ENCODE measurements at places on chromosomes 7 and 10.

- peak; percentile 18 for DNase-seq
These were observed 6.0 kb upstream of the PON1 start for GRCh38 chr7:95330204-95330960.

DNA sequence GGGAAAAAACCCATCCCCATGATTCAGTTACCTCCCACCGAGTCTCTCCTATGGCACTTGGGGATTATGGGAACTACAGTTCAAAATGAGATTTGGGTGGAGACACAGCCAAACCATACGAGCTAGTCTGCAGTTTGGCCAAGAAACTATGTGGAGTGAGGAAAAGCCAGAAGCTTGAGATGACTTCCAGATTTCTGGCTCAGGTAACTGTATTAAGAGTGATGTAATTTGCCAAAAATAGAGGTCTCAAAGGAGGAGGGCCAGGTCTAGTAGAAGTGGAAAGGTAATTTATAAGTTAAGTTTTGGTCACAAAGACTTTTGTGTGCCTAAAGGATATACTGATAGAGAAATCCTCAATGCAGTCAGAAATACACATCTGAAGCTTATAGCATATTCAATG, 279.7 kb upstream of the MGMT start:
- DNase-seq = no peak

- DNase-seq = no peak
These were observed 372.4 kb downstream of the SUGCT start for GRCh38 chr7:40507166-40507565.

DNA sequence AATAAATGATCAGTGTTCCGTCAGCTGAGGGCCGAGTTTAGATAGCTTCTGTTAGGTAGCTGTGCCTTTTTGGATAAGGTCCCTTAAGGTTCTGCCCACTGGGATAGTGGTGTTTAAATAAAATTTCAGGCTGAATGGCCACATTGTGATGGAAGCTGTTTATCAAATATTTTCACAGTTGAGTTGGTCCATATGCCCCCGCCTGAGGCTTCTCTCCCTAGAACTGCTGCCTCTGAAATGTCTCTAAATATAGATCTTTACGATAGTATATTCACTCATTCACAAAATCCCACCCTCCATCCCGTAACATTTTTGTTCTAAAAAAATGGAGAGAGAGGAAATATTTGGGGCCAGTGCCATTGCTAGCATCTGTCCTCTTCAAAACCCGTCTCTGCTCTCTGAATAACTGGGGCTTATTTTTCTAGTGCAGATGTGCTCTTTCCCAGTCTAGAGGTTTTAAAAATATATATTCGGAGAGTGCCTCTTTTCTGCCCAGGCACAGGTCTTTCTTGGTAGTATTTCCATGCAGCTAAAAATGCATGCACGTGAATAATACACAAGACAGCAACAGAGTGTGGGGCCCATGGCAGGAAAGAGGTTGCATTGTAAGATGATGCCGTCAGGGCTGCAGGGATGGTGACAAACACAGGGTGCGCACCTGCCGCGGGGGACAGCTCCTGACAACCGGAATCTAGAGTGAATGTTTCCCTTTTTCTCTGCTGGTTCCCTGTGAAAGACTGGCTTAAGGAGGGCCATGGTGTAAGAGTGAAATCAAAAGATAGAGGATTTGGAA, 105.4 kb upstream of the BTBD16 start:
- no peak for DNase-seq

- no peak for DNase-seq
These were observed 17.1 kb downstream of the SLIT1 start for GRCh38 chr10:97168645-97169044.

- peak; percentile 85 for DNase-seq
These were observed 70.5 kb downstream of the ADCYAP1R1 start for GRCh38 chr7:31122649-31123058.

- no peak for DNase-seq
These were observed 827 bp downstream of the CSTF2T start for GRCh38 chr10:51698473-51699063.

GRCh38 chr7:65342723-65343629, 30.7 kb upstream of the ZNF92 start:
- no peak for DNase-seq

- DNase-seq = no peak
These were observed 52.5 kb downstream of the DGKB start for GRCh38 chr7:14850039-14850438.

DNA sequence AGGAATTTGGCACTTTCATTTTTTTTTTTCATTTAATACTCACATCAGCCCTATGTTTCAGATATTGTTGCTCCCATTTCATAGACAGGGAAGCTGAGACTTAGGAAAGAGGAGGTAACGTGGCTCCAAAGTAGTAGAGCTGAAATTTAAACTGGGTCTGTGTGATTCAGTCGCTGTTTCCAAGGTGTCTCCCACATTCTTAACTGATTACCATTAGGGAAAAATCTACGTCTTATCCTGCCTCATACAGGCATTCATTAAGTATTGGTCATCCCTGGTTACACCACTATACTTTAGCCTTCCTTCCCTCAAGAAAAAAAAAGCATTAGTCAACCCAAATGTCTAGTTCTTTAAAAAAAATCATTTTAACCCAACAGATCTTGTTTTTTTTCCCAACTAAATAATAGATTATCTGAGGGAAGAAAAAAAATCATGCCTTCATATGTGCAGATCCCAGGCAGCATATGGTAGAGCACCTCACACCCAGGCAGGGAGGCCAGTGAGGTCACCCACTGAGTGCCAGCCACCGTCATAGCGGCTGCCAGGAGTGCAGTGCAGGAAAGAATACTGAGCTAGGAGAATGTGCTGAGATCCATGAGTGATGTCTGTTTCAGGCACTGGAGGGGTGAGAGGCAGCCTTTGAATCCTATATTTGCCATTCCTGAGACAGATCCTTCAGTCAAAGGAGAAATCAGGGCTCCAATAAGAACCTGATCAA, 59.0 kb upstream of the SORCS3 start:
- DNase-seq = peak; percentile 88

- DNase-seq = peak; percentile 99
These were observed 28.2 kb downstream of the PFKP start for GRCh38 chr10:3095373-3096139.

DNA sequence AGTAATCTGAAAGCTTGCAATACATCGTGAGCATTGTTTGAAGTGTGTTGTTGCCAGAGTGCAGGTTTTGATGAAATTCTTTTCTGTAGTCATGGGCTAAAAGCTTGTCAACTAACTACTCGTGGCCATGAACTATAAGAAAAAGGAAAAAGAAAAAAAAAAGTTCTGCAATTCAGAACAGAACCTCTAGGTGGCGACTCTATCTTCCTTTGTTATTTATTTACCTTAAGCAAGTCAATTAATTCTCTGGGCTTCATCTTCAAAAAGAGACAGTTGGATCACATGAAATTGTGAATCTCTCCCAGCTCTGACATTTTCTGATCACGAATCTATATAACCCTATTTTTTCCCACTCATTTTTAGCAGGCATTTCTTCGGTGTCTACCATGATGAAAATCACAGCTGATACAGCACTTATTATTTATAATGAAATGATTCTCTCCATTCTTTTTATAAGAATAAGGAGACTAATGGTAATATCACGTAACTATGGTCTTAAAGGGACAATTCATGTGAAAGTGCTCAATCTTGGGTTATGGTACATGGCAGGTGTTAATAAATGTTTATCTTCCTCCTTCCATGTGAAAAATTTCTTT, 18.8 kb downstream of the TMEM196 start:
- DNase-seq = peak; percentile 64

DNA sequence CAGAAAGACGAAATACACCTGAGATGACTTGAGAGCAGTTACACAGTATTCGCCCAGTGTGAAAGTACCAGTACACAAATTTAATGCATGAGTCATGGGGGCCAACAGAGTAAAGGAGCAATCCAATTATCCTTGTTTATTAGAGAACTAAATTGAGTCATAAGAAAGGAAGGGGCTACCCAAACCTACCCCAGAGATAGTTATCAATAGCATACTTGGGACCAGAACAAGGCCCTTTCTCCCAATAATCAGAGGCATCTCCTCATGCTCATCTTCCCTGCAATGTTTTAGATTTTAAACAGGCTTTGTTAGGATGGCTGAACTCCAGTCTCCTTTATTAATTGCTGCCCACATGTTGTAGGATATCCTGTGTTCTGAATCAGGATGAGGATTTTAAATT, 239.7 kb upstream of the LRGUK start:
- no peak for DNase-seq

GRCh38 chr10:3781468-3782145, 3.4 kb downstream of the KLF6 start:
- peak; percentile 61 for DNase-seq

- no peak for DNase-seq
These were observed 142.0 kb upstream of the ADO start for GRCh38 chr10:62662486-62662885.

DNA sequence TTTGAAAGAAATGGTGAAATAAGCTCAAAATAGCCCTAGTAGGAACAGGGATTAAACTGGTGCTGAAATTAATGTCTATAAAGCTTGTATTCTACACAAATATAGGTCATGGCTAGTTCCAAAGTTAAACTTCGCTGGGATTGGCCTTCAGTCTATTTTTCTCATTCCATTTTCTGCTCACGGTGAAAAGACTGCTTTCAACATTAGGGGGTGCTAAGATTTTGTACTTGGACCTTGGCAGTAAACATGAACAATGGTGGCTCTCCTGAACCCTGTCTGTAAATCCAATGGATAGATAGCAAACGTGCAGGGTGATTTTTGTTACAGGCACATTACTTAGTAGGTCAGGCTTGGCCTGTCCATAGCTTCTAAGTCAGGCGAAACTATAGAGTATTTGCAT, 36.0 kb upstream of the RSU1 start:
- peak; percentile 78 for DNase-seq

GRCh38 chr10:78658645-78659597, 409.8 kb upstream of the ZMIZ1 start:
- no peak for DNase-seq

DNA sequence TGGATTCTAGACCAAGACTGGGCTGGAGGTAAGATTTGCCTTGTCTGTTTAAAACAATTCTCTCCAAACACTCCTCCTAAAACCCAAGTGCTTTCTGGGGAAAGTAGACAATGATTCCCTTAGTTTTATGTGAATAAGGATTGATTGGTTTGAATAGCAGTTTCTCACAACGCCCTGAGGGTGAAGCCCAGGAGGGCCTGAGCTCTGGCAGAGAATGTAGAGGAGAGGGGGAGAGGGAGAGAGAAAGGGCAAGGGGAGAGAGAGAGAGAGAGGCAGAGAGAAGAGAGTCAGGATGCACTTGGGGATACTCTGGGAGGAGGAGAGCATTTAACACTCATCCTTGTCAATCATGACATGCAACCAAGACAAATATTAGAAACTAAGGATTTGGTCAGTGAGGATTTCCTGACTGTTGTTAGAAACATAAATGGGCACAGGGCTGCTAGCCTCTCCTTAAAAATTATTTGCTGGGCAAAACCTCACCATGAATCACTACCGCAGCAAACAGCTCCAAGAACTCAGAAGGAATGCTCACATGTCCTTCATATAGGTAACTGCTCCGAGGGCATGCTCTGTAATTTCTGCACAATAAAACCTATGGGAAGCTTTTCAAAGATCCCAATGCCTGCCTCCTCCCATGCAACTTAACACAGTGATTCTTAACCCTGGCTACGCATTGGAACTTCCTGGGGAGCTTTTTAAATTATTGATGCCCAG, 55.2 kb upstream of the RAPGEF5 start:
- DNase-seq = no peak

- no peak for DNase-seq
These were observed 469 bp downstream of the MSS51 start for GRCh38 chr10:73432646-73433537.

DNA sequence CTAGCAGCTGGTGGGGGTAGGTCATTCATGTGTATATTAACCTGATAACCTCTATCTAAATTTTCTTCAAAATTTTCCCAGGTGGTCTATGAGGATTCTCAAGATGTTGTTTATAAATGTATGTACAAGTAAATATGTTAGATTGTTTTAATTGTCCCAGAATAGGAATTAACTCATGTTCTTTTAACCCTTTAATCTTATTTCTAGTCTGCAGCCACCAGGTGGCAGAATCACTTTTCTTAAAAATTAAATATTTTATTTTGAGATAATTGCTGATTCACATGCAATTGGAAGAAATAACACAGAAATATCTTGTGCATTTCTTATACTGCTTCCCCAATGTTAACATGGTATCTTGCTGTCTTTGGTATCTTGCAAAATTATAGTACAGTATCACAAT, 589.5 kb downstream of the ARL4A start:
- peak; percentile 25 for DNase-seq

GRCh38 chr10:43939389-43939938, 290.8 kb upstream of the ZNF32 start:
- DNase-seq = no peak

- no peak for DNase-seq
These were observed 28.0 kb downstream of the TMEM120A start for GRCh38 chr7:75966190-75966961.
